Activated CD4-positive, alpha-beta T cell treated with anti-CD3 and anti-CD28 coated beads for 4 hours (primary cell): ENCODE measurements at places on chromosomes 13 and 19.

DNA sequence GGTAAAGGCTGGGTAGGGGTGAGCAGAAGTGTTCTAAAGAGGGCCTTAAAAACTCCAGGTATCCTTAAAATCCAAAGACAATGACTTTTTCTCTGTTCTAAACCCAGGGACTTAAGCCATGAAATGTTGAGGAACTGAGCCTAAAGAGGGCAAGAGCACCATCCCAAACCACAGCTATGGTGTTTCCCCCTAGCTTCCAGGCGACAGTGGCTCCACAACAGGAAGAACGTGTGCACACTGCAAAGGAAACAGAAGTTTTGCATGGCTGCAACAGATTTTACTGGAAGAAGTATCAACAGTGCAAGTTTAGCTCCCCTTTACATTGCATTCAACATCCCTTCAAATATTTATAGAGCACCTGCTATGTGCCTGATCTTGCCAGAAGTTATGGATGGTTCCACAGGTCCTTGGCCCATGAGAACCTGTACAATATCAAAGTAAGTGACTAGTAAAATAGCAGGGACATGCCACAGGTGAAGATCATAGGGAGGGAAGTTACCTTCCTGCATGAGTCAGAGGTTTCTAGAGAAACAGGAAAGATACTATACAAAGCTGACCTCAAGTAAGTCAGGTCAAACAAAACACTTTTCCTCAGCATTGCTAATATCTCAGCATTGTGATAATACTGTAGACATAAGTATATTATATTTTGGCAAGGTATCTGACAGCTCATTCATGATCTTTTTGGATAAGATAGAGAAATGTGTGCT, 8.4 kb upstream of the KCTD12 start:
- DNase-seq: no peak

DNA sequence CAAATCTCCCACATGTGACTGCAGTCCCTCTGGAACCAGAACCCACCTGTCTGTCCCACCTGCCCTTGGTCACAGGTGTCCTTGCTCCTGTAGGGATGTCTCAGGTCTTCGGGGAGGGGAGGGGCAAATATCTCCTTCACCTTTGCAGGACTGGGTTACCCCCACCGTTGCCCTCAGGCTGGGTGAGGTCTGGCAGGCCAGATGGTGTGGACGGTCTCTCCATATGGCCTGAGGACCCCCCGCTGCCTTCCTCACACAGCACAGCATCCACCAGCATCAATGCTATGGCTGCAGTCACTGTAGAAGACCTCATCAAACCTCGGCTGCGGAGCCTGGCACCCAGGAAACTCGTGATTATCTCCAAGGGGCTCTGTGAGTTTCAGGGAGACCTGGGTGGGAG, 10.0 kb downstream of the SLC5A5 start:
- no peak for DNase-seq

- DNase-seq: no peak
Observed at GRCh38 chr19:55498246-55498840, 10.1 kb downstream of the SSC5D start.

DNA sequence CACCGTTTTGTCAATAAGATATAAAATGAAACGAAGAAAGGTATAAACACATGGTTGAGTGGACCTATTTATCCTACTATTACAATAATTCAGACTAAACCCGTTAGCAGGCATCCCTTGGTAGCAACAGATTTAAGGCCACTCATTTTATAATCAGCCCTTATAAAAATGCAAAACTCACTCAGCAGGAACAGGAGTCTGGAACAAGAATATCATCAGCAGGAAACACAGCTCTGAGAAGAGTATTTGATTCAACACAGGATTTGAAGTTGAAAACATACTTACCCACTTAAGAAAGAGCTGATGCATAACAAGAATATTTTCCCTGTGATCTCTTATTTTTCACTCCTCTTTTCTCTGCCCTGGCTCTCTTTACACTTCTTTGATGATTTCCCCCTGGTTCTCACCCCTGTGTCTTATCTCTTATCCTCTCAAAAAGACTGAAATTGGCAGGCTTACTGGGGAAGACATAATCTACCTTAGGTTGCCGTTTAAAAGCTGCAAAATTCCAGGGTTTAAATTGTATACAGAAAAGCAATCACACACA, 1722.7 kb downstream of the SLITRK5 start:
- no peak for DNase-seq

DNA sequence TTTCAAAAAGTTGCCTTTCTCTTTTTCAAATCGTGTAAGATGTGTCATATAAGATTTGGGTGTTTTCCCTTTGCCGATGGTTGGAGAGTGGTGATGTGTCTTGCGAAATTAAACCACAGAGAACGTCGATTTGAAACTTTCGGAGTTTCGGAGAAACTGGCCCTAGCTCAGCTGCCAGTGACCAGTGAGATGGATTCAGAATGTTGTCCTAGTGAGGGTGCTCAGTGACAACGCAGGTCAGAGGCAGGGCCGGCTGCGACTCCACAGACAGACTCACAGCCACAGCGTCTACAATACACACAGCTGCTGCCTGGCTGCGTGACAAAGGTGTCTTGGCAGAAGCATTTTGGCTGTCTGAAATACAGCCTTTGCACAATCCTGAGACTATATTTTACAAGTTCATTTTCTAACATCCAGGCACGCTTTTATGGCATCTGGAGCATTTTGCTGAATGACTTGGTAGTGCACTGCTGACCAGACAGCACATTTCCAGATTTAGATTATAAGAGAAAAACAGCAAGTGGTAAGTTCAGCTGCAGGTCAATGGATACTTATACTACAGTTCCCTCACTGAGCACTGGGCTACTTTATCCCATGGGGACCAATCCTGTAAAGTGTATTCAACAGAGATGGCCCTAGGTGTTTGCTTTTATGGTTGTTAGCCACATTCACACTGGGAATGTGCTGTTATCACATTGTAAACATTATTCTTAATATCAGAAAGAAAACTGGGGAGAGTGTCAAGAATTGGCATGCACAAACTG, 207.5 kb downstream of the KCNRG start:
- DNase-seq: no peak

DNA sequence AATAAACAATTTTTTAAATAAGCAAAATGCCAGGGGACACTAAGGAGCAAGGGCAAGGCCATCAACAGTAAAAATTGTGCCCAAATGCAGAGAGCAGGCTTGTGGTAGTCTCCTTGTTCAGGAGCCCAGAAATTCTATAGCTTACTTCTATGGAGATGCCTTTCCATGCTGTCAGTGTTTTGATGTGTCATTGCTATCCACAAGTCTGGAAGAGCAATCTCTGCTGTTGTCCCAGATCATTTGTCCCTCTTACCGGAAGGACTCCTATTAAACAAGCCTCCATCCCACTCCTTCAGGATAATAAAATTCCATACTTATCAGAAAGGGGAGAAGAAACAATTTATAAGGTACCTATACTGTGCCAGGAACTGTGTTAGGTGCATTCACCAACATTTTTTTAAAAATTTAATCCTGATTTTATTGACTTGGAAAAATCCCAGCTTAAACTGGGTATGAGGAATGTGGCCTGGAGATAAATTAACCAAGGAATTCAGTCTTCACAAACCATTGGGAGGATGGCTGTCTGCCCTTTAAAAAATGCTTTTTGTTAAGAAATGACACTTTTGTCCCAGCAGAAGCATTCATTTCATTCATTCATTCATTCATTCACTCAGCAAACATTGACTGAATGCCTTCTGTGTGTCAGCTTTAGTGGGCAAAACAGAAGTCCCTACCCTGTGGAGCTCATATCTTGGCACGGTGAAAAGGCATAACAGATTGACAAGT, 26.8 kb upstream of the CYSLTR2 start:
- DNase-seq: no peak

DNA sequence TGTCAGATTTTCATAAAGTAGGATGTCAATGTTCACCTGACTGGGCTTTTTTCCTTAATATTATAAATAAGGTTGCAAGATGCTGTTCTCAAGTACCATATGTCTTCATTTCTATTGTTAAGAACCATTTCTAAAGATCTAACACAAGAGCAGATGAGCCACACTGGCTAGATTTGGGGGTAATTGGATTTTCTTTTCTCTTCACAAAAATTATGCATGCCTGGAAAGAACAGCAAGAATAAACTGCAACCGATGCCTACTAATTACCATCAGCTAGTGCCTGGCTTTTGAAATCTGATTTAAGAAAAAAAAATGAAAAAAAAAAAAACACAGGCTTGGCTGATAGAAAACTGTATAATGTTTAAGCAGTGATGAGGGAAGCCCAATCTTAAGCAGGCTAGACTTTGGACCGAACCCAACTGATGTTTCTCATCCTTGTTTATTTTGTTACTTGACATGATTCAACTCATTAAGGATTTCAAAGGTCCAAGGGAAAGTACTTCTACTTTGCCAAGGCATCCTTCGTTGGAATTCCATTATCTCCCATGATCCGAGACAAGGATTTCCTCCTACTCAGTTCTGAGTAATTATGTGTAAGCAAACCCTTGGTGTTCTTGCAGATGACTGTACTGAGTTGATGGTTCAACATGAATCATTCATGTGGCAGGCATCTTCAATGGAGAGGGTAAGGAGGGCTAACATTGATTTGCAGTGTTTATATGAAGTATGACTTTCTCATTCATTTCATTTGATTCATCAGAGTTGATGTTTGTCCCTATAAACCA, 300.5 kb downstream of the SPRY2 start:
- no peak for DNase-seq

- DNase-seq: no peak
Observed at GRCh38 chr19:9018163-9018875, 8.1 kb upstream of the MUC16 start.

- no peak for DNase-seq
Observed at GRCh38 chr13:99062593-99062992, 84.7 kb upstream of the DOCK9 start.

- no peak for DNase-seq
Observed at GRCh38 chr19:42360787-42361544, 29.1 kb downstream of the CNFN start.

DNA sequence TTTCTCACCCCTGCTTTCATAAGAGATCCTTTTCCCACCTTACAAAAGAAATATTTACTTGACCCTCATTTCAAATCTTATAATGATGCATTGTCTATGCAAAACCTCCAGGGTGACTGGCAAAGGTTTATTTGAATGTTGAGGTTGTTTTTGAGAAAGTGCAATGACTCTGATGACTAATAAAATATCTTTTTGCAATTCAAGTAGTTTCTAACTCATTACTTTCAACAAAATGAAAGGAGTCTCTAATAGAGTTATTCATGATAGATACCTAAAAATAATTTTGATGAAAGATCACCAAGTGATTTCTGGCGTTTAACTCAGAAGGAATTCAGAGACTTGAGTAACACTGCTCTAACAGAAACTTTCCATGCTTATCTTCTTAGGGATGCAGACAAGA, 144.2 kb downstream of the FOXO1 start:
- DNase-seq: no peak

DNA sequence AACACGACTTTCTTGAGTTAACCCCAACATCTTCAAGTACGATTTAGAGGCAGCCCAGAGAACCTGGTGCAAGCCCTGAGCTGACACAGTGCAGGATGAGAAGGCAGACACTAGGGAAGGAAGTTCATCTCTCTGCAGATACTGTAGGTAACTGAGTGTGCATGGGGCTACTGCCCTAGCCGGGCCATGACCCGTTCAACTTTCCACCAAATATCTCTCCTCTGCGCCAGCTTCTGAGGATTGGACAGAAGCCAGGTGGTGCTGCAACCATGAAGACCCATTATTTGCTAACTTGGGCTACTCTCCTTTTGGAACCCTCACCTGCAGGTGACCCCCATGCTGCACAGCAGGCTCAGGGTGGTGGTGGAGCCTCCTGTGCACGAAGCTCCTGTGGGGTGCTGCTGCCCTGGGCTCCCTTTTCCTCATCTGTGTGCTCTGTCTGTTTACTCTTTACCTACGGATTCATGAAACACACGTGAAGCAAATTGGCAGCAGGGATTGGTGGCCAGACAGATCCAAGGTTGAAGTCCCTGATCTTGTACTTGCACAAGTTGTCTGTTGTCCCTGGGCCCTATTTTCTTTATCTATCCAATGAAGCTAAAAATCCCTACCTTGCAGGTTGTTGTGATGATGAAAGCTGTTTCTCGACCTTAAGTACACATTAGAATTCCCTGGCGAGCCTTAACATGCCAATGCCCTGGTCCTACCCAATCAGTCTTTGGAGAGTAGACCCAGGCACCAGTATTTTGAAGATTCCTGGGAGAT, 227.8 kb downstream of the LACC1 start:
- no peak for DNase-seq

- DNase-seq: peak; percentile 89
Observed at GRCh38 chr19:664913-665443, 2.0 kb upstream of the RNF126 start.

DNA sequence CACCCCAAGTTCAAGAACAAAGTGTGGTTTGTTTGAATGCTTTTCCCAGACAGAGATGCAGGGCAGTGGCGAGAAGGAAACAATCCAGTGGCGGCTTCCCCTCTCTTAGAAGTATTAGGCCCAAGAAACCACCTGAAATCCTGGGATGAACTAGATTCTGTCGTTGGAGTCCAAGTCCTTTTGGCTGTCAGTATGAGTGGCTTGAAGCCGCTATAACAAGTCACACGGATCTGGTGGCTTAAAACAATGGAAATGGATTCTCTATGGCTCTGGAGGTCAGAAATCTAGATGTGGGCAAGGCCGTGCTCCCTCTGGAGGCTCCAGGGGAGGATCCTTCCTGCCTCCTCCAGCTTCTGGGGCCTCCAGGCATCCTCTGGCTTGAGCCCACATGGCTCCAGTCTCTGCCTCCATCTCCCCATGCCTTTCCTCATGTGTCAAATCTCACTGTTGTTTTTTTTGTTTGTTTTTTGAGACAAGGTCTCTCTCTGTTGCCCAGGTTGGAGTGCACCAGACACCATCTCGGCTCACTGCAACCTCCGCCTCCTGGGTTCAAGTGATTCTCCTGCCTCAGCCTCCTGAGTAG, 97.7 kb downstream of the GNG7 start:
- DNase-seq: no peak

DNA sequence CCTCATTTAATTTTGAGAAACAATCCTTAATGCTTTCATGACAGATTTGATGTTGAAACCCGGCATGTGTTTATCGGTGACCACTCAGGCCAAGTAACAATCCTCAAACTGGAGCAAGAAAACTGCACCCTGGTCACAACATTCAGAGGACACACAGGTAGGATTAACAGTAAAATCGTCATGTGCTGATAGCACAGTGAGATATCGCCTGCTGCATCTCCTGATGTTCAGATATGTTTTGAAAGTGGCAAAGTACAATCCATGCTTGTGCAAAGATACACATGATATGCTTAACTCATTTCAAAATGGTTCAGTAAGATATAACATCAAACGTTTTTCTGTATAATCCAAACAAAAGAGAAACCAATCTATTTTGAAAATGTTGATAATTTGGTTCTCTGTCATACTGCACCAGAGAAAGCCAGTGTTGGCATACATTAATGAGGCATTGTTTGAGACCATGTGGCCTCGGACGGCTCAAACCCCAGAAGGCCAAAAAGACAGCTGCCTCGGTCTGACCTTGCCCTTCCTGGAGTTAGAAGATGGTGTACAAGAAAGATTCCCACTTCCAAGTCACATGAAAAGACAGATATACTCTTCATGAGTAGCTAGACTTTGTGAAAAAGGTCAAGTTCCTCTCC, 76.2 kb downstream of the DHRS12 start:
- no peak for DNase-seq

GRCh38 chr19:38265213-38265861, 964 bp downstream of the SPINT2 start:
- DNase-seq: no peak
